ENCODE measurements at places on chromosomes 5 and 9.

DNA sequence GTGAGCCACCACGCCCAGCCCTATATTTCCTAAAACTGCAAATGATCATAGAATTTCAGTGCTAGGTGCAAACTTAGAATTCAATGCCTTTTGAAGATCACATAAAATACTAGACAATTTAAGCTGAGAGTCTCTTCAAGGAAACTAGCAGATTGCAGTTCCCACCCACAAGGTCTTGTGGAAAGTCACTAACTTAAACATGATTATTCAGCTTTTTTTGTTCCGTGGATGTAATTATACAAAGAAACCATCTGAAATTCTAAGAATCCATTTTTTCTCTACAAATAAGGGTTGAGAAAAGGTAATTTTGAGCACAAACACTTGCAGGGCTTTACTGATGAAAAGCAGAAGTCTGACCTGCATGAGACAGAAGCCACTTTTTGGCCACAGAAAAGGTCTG is 4.5 kb upstream of the LHFPL2 start:
- no peak for DNase-seq

- DNase-seq, result no peak
Measured at GRCh38 chr9:16357828-16358227, 512.6 kb downstream of the BNC2 start.

DNA sequence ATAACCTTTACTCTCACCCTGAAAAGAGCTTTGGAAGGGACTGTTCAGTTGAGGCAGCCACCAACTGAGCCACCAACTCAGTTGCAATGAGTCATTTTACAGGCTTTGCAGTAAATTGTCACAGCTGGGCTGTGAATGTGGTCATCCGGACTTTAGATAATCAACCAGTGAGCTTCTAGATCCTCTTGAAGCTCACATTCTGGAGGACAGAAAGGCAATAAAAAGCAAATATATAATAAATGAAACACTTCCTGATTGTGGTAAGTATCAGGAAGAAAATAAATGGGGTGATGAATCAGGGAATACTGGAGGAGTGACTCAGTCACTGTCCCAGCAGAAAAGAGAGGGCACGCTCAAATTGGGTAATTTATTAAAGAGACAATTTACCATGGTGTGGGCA is 13.2 kb upstream of the C5orf58 start:
- peak; percentile 27 for DNase-seq

GRCh38 chr5:176418251-176418650 is 1.9 kb upstream of the CLTB start:
- no peak for DNase-seq

DNA sequence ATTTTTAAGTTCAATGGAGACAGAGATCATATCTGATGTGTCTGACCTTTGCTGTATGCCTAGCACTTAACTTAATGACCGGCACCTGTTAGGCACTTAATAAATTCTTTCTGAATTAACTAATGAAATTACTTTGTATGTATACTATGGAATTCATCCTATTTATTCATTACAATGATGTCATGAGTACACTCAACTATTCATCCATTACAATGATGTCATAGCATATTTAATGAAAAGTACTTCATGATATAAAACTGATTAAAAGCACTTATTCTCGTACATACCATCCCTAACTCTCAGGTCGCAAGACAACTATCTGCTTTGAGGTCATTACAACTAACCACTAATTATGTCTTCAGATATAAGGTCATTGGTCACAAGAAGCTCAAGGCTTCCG is 1131.6 kb downstream of the DTWD2 start:
- no peak for DNase-seq

DNA sequence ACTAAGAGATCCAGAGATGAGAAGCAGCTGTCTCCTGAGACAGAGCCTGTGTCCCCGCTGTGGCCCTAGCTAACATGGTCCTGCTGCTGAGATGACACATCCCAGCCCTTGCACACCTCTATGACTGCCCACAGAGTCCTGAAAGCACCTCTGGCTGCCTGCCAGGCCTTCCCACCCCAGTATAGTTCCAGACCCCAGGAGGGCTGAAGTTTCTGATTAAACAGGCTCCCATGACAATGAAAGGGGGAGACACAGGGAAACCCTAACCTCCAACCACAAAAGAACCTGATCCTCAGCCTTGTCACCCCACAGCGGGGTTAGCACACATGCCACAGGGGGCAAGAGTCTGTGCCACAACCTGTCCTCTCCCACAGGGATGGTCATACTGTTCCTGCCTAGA is 15.6 kb downstream of the CIZ1 start:
- no peak for DNase-seq
